ENCODE measurements at places on chromosomes 6 and 20.

GRCh38 chr6:126038234-126038633, 51.9 kb downstream of the TRMT11 start:
- DNase-seq = no peak

DNA sequence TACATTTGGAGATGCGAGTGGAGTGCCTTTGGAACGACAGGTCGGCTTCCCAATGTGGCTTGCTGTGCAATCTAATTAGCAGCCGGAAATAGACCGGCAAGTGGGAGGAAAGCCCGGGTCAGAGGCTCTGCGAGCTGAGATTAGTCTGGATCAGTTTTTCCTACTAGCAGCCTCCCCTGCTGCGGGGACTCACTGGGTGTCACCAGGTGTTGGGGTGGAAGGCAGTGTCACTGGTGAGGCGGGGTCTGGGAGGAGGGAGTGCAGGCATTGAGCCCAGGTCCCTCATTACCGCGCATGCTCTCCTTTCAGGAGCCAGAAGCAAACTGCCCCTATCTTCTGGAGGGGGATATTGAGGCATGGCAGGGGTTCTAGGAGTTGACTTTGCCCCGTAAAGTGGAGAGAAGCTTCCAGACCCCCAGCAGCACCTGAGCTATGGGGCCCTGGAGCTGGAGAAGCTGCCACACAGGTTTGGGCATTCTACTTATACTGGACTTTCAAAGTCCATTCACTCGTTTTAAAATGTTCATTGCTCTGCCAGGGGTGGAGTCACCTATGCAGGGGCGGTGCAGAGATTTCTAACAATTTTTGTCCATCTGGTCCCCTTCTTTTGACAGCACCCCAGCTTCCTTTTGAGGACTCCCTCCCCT, 11.0 kb downstream of the SULF2 start:
- no peak for DNase-seq

DNA sequence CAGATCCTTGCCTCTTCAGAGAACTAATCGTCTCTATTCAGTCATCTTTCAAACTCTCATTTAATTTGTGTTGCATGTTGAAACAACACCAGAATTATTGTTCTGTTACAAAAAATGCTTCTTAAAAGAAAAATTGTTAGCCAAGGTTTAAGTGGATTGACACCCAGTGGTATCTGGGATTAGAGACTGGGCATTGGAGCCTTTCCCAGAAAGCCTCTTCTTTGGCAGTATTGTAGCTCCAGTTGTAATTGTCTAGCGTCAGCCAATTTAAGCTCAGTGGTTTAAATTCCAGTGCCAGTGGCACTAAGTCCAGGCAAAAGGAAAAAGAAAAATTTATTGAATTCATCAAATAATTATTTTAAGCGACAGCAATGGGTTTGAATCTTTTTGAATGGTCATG, 801 bp downstream of the CCDC28A start:
- DNase-seq = no peak

GRCh38 chr20:36700438-36700837, 45.5 kb downstream of the NDRG3 start:
- DNase-seq = no peak

DNA sequence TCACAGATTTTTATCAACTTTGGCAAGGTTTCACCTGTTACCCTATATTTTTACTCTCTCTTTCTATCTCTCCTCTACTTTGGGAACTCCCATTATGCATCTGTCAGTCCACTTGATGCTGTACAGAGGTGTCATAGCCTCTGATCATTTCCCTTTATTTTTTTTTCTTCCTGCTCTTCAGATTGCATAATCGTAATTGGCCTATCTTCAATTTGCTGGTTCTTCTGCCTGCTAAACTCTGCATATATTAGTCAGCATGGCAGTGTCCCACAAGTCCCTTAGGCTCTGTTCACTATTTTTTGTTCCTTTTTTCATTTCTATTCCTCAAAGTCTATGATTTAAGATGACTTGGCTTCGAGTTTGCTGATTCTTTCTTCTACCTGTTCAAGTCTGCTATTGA, 44.7 kb upstream of the MICB start:
- no peak for DNase-seq

Measured in stimulated activated CD4-positive, alpha-beta T cell treated with anti-CD3 and anti-CD28 coated beads, Interleukin-1b, Interleukin-23, amount 100 ng/mL, for 4 hours (primary cell).